Activated CD4-positive, alpha-beta T cell treated with anti-CD3 and anti-CD28 coated beads for 36 hours (primary cell): ENCODE measurements at places on chromosomes 7 and 10.

DNA sequence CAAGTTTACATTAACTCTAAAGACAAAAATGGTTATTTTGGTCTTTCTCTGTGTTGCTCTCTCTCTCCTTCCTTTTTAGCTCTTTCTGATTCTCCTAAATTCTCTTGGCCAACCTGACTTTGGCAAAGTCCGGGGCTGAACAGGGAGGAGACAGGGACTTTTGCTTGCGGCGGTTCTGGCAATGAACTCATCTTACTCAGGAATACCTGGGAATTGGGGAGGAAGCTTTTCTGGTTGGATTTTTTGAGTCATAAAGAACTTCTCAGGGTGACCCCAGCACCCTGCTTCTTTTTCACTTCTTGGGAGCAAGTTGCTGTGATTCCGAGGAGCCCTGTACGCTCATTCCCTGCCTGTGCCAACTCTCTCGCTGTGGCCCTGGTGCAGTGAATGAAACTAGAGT lies 16.0 kb downstream of the GATA3 start:
- no peak for DNase-seq

GRCh38 chr7:83204715-83205114 lies 42.0 kb upstream of the PCLO start:
- DNase-seq, result no peak

DNA sequence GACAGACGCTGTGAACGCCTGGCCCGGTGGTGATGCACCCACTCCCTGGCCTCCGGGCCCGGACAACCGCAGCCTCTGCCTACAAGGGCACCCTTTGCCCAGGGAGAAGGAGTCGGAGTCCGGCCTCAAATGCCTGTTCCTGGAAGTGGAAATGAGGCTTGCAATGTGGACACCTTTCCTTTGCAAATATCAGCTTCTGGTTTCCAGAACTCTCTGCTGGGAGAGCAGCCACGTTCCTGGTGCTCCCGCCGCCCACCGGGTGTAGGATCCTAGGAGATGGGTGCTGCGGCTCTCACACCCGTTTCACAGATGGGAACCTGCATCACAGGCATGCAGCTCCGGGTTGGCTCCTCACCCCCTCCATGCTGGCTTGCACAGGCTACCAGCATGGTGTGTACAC lies 2.9 kb downstream of the FOXL3 start:
- DNase-seq, result no peak

DNA sequence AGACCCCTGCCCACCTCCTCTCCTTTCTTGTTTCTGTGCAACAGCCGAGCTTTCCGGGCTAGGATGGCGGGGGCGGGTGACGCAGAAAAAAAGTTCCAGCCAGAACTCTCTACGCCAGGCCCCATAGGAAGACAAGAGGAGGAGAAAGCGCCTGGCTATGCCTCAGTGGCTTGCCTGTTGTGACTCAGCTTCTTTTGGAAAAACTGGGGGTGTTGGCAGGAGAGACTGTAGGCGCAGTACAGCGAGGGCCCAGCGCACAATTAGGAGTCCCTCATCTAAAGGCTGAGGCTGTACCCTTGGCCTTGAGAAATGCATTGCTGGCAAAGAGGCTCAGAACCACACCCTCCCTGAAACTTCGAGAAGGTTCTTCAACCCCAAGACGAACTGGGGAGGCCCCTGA lies 28.0 kb upstream of the KPNA7 start:
- DNase-seq, result no peak

GRCh38 chr7:105098863-105099515 lies 85.0 kb downstream of the KMT2E start:
- no peak for DNase-seq

- DNase-seq, result no peak
These were observed 160.0 kb upstream of the ANK3 start for GRCh38 chr10:60549686-60550085.

GRCh38 chr10:122696687-122697086 lies 3.0 kb downstream of the C10orf120 start:
- no peak for DNase-seq

DNA sequence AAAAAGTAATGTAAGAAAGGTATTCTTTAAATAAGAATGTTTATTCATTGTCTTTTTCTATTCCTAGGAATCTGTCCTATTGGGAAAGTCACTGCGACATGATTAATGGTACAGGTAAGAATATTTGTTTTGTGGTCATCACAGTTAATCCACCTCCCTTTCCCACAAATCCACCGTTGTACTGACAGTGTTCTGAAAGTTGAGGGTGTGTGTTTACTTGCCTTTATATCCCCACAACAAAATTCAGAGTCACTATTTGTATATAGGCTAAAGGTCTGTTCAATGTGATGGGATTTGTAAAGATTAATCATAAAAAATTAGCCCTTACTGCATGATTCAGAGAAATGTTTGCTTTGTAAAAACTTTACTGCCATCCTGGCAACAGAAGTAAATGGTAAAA lies 27.9 kb downstream of the CD36 start:
- no peak for DNase-seq

GRCh38 chr10:121078036-121078435 lies 226.9 kb downstream of the WDR11 start:
- DNase-seq, result no peak

GRCh38 chr7:44769376-44769775 lies 20.7 kb downstream of the ZMIZ2 start:
- DNase-seq, result no peak

- DNase-seq, result no peak
These were observed 83.9 kb downstream of the DNAJB9 start for GRCh38 chr7:108653526-108653925.

- no peak for DNase-seq
These were observed 24.7 kb downstream of the RRP12 start for GRCh38 chr10:97376413-97376812.

DNA sequence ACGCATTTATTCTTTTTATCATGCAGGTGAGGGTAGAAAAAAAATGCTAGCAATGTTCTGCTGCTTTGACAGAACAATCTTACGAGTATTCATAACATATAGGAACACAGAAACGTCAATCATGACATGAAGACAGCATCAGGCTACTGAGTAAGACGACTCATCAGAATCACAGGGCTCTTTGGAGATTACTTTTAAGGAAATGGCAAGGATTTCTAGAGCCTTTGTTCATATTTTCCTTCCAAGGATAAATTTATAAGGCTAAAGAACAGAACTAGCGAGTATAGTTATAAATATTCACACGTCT lies 39.8 kb upstream of the DNAJC1 start:
- DNase-seq, result no peak

- DNase-seq, result no peak
These were observed 3.3 kb downstream of the TSGA13 start for GRCh38 chr7:130683026-130683425.

- DNase-seq, result no peak
These were observed 1160.1 kb downstream of the GATA3 start for GRCh38 chr10:9214618-9215017.

DNA sequence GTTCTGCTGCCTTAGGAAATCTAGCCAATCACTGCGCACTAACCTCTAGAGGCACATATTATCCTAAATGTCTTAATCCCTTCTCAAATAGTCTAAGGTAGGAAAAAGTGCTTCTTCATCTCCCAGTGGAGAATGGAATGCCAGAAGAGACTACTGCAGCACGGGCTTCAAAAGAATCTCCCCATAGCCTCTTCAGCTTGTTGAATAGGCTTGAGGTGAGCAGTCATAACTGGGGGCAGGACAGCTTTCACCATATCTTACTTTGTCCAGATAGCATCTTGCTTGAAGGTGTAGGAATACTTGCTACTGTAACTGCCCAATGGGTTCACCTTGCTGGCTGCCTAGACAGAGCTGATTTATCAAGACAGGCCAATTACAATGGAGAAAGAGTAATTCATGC lies 88.8 kb downstream of the MBL2 start:
- no peak for DNase-seq

- no peak for DNase-seq
These were observed 60.6 kb upstream of the SHH start for GRCh38 chr7:155872678-155873369.

- no peak for DNase-seq
These were observed 76.9 kb downstream of the GALNT17 start for GRCh38 chr7:71208881-71209280.

GRCh38 chr10:86199041-86199440 lies 167.6 kb downstream of the GRID1 start:
- no peak for DNase-seq

DNA sequence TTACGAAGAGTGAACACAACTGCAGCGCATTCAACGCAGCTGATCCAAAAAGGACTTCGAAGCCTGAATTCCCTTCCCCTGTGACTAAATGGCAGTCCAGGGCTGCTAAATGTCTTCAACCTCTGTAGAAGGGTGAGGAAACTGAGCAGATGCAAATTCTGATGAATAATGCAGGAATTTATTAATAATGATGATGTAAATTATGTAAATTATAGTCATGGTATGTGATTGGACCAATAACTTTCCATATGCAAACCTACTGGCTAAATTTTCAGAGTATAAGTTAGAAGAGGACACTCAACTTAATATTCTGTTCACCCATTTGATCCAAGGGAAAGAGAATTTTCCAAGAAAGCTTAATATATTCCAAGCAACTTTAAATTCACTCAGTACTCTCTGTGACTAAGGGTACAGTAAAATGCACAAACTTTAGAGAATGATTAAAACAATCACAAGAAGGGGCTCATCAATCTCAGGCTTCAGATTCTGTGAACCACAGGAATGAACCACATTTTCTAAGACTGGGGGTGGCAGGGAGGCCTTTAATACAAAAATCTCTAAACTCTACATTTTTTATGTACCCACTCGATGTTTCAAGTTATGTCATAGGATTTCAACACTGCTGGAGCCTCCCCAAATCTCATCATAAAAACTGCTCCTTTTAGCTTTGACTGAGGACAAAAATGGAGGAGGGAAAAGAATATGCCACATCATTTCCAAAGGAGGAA lies 3.5 kb downstream of the FGFR2 start:
- no peak for DNase-seq

GRCh38 chr10:124220971-124221355 lies 127.6 kb upstream of the CHST15 start:
- no peak for DNase-seq

DNA sequence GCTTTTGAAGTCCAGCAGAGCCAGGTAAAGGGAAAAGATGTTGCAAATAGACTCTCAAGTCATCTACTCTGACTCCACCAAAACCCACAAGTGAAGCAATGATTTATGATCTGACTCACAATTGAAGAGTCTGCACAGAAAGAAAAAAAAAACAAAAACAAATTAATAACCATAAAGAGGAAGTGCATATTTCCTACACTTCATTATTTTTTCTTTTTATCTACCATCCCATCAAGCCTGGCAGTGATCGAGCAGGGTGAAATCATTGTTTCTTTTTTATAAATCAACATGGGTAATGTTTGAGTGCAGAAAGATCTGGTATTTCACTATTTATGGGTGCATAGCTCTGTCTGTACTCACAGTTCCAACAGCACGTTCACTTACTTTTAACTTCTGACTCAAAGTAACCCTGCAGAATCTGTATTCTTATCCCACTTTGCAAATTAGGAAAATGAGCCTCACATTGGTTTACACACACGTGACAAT lies 829.0 kb downstream of the TNS3 start:
- no peak for DNase-seq

DNA sequence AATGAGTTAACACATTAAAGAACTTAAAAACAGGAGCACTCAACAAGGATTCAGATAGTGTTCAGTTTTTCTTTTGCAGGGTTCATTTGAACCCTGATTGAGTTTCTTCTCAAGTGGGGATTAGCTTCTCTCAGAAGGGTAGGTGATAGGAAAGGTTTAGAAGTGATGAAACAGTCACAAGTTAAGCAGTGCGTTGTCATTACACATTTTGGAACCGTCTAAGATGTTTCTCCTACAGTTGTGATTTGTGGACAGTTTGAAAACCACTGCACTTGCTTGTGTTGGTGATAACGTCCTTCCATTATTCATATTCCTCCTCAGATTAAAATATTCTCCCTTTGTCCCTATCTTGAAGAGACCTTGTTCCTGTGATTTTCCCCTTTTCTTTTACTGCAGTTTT lies 2.7 kb downstream of the STMP1 start:
- no peak for DNase-seq

GRCh38 chr10:46074196-46074946 lies 28.3 kb upstream of the MSMB start:
- no peak for DNase-seq

GRCh38 chr7:48244864-48245271 lies 73.6 kb downstream of the ABCA13 start:
- no peak for DNase-seq

GRCh38 chr7:144414815-144415214 lies 11.3 kb upstream of the NOBOX start:
- DNase-seq, result no peak

GRCh38 chr7:40659231-40659630 lies 524.4 kb downstream of the SUGCT start:
- DNase-seq, result no peak

- no peak for DNase-seq
These were observed 38.6 kb upstream of the MET start for GRCh38 chr7:116633131-116633988.

GRCh38 chr7:112554591-112554990 lies 73.8 kb downstream of the LSMEM1 start:
- no peak for DNase-seq

DNA sequence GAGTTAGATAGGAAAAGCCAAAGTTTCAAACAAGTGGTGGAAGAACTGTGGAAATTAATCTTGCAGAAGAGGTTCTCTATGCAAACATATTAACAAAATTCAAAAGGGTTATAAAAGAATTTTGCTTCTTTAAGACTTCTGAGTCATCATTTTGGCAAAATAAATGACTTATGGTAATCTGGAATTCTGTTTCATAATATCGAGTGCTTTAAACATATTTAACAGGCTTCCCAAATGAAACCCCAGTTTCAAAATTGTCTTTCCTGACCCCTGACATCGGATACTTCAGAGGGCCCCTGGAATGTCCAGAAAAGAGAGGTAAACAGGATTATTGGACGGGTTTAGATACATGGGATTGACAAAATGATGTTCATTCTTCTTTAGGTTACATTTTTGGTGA lies 444.6 kb downstream of the HTR7 start:
- no peak for DNase-seq

GRCh38 chr7:95758187-95758586 lies 14.2 kb upstream of the DYNC1I1 start:
- DNase-seq, result no peak

DNA sequence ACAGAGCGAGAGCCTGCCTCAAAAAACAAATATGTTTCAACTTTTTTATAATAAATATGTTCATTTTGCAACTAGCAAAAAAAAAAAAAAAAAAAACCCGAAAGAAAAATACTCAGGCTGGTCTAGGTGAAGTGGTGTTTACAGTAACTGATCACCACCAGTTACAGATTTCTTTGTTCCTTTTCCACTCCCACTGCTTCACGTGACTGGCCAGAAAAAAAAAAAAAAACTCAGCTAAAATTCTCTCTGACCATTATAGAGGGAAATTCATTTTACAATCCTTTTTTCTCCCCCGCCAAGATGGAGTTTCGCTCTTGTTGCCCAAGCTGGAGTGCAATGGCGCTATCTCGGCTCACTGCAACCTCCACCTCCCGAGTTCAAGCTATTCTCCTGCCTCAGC lies 4.6 kb upstream of the ASCC1 start:
- DNase-seq, result no peak
